ENCODE measurements at places on chromosomes 1 and 21.

- no peak for DNase-seq
These were observed 106.8 kb downstream of the AK5 start for GRCh38 chr1:77388661-77389060.

- no peak for DNase-seq
These were observed 395.9 kb downstream of the KIF26B start for GRCh38 chr1:245550720-245551043.

DNA sequence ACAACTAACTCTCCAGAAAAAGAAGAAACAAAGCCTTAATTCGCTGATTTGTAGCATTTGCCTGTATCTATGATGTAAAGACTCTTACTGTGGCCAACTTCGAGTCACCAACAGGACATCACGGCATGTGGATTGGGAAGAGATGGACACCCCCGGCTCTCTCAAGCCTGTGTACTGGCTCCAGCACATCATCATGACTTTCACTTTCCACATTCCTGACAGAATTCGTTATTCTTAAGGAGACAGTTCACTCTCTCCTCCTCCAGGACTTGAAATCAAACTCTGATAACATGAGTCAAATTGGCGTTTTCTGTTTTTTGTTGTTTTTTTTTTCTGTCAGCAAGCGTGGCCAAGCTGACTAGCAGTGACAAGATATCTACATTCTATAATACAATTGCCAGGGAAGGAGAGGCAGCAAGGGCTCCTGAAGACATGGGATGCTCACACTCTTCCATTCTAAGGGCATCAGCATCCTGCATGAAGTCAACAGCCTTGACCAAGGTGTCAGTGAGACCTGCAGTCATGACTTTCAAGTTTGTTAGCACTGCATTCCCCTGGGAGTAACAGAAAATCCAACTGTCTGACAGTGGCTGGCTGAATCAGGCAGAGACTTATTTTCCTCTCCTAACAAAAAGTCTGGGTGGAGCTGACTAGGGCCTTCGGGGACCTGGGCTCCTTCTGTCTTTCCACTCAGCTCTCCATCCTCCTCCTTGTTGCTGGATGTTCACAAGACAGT lies 13.3 kb upstream of the TRAF3IP3 start:
- no peak for DNase-seq

DNA sequence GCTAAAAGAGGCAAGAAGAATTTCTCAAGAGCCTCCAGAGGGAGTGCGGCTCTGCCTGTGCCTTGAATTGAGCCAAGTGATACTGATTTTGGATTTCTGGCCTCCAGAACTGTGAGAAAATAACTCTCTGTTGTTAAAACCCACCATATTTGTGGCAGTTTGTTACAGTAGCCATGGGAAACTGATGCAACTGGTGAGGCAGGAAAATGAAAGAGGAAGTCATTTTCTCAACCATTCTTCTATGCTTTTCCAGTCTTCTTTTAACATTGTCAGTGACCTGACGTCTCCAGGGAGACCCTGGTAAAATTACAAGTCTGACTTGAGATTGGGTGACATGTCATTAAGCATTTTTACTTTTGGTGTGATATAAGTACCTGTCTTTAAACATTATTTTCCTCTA lies 5.8 kb downstream of the OR6P1 start:
- DNase-seq = no peak

- DNase-seq = no peak
These were observed 13.6 kb downstream of the GABRD start for GRCh38 chr1:2032737-2033136.

- DNase-seq = no peak
These were observed 4.7 kb upstream of the C1orf52 start for GRCh38 chr1:85264150-85264549.

Data from stimulated activated CD4-positive, alpha-beta T cell treated with anti-CD3 and anti-CD28 coated beads, TNF-alpha, amount 100 ng/mL, for 4 hours (primary cell).